ENCODE measurements at places on chromosomes 16 and 17. TPM values are rescaled to one million over a fixed set of nuclear protein-coding genes. Genes with fewer than 3 reads are reported as not detected.

DNA sequence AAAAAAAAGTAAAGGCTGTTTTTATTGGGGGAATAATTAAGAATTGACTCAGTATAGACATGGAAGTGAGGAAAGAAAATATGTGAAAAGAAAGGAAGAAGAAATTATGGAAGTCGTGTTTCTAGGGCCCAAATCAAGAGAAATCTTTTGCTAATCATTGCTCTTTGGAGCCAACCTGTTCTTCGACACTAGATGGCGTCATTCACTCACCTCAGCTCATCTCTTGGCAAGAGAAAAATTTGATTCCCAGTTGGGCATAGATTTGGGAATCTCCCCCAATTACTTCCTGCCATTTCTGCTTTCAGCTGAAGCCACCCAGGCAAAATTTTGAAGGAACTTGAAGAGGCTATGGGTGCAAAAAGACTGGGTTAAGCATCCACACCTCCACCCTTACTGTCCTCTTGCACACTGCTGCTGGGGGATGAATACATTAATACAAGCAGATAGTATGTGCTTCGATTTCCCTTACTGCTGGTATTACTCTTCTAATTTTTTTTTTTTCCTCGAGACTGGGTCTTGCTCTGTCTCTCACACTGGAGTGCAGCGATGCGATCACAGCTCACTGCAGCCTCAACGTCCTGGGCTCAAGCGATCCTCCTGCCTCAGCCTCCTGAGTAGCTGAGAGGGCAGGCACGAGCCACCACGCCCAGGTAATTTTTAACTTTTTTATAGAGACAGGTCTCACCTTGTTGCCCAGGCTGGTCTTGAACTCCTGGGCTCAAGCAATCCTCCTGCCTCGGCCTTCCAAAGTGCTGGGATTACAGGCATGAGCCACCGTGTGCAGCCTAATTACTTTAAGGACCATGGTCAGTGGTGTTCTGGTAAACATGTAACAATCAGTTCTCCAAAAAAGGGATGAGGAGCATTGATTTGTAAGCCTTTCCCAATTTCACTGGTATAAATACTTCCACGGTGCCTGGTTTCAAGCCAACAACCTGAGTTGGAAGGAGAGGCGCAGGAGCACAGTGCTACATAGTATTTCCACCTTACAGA lies 13.5 kb downstream of the PSMD7 start:
- DNase-seq, result no peak

GRCh38 chr16:2786061-2786825 lies 1.1 kb downstream of the PRSS33 start:
- no peak for DNase-seq

DNA sequence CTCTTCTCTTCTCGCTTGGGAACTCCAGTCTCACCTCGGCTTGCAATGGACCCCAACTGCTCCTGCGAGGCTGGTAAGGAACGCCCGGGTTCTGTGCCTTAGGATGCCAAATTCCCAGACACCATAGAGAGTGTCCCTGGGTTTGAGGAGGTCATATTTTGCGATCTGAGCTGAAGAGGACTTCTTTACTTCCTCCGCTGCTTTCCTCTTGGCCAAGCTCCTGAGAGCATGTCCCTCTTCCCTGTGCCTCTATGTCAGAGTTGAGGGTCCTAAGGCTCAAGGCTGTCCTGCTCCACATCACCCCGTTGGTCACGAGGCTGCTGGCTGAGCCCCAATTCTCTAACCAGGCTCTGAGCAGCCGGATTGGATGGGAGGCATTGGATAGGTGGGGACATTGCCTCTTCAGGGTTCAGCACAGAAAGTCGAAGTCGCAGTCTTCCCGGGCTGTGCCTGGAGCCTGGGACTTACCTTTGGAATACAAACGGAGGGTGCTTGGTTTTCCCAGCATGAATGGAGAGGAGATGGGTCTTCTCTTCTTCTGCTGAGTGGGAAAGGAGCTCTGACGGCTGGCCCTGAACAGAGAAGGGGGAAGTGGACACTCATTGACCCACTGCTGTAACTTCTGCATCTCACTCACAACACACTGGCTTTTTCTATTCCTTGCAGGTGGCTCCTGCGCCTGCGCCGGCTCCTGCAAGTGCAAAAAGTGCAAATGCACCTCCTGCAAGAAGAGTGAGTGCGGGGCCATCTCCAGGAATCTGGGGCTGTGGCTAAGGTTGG lies 416 bp downstream of the MT1H start:
- no peak for DNase-seq

DNA sequence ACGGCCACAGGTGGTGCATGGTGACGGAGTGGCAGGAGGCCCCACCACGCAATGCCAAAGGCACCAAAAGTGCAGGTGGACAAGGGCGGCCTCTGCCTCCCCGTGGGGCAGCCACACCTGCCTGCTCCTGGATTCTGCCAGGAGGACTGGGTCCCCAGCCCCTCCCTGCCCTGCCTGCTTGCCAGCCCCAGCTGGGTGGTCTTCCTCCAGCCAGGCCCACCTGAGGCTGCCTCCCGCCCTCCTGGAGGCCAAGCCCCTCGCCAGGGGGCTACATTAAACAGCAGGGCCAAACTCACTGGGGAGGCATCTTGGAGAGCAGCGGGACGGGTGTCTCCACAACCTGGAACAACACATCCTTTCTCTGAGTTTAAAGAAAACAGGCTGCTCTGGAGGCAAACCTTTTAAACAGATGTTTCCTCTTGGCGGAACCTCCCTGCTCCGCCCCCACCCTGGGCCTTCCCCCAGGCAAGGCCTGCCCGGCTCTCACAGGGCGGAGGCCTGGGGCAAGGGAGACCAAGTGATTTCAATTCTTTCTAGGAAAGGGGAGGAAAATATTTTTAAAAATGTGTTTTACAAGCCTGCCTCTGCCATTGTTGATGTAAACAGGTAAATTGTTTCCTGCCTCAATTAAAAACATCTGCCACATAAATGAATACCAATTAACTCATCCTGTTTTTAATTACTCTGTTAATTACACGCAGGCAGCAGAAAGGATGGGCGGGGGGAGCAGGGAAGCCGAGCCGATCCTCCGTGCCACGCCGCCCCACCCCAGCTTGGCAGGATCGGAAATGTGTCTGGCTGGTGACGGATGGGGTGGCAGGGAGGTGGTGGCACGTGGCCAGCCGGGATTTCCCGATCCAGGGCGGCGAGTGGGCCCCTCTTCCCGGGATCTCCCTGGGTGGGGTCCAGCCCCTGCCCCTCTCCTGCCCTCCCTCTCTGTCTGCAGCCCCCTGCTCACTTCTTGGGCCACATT lies 54.4 kb upstream of the PABPN1L start:
- DNase-seq, result no peak

DNA sequence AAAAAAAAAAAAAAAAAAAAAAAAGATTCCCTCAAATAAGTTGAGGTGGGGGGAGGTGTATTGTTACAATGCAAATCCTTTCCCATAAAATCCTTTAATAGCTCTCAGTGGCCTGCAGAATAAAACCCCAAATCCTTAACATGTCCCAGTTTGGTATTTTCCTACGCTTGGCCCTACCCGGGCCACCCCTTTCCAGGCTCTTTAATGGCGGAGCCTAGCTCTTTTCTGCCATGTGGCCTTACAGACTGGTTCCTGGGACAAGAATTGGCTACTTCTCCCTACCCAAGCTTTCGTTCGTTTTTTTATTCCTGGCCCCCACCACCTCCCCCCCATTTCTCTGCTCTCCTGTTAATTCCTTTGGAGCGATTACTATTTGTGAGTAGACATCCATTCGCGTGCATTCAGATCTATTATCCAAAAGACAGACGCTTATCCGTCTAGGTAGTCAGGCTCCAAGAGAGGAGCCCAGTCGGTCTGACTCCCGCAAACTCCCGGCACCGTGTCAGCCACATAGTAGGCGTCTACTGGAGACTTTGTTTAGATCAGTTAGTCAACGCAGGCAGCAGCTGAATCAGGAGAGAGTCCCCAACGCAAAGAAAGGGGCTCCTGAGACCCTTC lies 813 bp upstream of the THAP11 start:
- no peak for DNase-seq

DNA sequence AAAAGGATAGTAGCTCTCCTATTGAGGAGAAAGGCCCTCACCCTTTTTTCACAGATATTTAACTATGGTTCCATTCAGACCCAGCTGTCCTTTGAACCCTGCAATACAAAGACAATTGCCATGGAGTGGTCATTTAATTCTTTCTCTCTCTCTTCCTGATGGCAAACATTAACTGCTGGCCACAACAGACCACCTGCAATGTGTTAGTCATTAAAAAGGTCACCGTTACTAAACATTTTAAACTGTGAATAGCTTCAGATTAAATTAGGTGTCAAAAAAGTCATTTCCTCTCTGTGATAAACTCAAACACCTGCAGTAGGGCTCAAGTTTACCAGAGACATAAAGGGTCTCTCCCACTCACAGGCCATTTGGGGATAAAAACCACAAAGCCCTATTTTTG lies 697.2 kb downstream of the TOX3 start:
- no peak for DNase-seq

DNA sequence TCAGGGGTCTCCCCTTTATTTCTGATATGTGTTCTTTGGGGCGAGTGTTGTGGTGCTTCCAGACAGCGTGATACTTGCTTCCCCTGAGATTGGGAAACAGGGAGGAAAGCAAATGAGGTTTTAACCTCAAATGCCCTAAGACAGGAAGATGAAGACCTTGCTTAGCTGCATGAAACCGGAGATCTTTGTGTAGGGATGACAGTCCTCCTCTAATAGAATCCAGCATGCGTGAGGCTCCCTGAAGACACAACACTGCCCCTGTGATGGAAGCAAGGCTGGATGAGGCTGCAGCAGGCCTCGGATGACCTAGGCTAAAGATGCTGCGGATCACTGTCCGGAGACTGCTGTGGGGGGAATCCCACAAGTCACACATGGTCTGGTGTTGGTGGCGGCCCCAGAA lies 491.0 kb downstream of the CDH13 start:
- DNase-seq, result no peak

GRCh38 chr16:3825940-3826339 lies 54.6 kb downstream of the CREBBP start:
- no peak for DNase-seq

DNA sequence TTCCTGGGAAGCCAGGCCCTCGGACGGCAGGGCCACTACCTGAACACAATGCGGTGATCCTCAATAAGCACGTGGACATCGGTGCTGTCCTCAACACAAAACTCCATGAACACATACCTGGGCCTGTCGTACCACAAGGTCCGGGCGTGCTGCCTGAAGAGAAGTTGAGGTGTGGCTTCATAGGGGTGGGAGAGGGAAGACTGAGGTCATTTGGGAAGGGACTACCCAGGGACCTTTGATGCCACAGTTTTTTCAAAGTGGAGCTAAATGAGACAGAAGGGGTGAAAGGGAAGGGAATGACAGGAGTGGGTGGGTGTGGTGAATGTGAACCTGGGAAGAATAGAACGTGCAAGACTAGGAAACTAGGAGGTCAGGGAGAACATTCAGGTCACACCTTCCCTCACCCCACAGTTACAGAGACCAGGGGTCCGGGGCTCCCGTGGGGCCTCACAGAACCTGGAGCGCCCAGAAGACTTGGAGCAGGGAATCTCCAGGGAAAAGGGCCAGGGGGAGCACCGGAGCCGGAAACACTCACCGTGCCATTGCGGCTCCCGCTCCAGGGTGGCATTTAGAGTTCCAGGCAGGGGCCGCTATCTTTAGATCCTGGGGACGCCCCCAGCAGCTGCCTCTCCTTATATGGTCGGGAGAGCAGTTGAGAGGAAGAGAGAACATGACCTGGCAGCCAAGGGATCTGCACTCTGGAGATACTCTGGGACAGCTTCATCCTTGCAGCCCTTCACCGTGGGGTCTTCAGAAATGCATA lies at the start of gene PTGES3L:
TSS of gene PTGES3L (minus strand) at position 570 of the 763 bp plus-strand sequence. CDS start at position 543, 27 bp downstream.
- no peak for DNase-seq

DNA sequence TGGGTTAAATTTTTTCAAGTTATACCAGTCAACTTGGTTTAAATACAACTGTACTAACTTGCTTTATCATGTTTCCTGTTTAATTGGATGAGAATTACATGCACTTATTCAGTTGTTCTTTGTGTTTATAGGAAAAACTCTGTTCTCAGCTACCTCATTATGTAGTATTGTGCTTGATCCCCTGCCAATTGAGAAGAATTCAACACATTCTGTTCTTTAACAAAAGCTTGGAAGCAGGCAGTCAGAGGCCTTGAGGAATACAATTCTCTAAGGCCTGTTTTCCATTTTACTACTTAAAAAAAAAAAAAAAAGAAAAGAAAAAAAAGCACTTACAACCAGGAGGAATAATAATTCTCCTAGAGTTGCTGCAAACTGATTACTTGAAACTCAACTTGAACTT lies 60.6 kb upstream of the CMIP start:
- DNase-seq, result no peak

DNA sequence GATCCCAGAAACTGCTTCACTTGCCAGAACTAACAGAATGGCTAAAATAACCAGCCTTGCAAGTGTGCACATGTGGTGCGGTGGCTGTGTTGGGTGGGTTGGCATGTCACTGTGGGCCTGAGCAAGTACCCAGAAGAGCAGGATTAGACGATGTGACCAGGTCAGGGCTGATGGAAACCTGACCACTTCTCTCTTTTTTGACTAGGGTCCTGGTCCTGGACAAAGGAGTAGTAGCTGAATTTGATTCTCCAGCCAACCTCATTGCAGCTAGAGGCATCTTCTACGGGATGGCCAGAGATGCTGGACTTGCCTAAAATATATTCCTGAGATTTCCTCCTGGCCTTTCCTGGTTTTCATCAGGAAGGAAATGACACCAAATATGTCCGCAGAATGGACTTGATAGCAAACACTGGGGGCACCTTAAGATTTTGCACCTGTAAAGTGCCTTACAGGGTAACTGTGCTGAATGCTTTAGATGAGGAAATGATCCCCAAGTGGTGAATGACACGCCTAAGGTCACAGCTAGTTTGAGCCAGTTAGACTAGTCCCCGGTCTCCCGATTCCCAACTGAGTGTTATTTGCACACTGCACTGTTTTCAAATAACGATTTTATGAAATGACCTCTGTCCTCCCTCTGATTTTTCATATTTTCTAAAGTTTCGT lies 16.7 kb downstream of the ANKRD40 start:
- DNase-seq, result no peak

DNA sequence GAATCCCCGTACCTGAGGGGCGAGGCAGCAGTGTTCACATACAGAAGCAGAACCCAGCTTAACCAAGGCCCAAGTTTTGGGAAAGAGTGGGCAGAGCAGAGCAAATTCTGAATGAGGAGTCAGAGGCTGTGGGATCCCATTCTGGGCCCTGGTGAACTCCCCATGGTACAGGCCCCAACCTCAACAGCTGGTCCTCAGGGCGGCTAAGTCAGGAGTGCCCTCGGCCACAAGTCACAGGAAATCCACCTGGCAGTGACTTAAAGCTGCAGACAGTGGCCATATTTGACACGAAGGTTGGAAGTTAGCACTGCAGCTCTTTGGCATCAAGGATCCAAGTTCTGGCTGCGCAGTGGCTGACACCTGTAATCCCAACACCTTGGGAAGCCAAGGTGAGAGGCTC lies 237.1 kb downstream of the PARN start:
- DNase-seq, result no peak

- no peak for DNase-seq
Measured at GRCh38 chr17:44907729-44908470, 7.4 kb downstream of the GFAP start.

GRCh38 chr17:80725517-80725916 lies 180.9 kb downstream of the RPTOR start:
- DNase-seq, result no peak

PCGF2 gene
- 25.8 TPM for total RNA-seq

KRTAP9-8 gene
- not detected for total RNA-seq

NPIPB6 gene
- total RNA-seq, result 7.6 TPM

GRIN2C gene
- total RNA-seq, result not detected

CDK10 gene
- 44.0 TPM for total RNA-seq

CEP295NL gene
- 7.9 TPM for total RNA-seq

MYL11 gene
- not detected for total RNA-seq

KRT27 gene
- total RNA-seq, result not detected

CARD14 gene
- 30.0 TPM for total RNA-seq

CAPNS2 gene
- total RNA-seq, result 33.9 TPM
